Fibroblast of upper back skin (primary cell): ENCODE measurements at places on chromosomes 1 and 21.
A peak's percentile ranks its signal among the peaks of the same experiment; 100 is the strongest.

DNA sequence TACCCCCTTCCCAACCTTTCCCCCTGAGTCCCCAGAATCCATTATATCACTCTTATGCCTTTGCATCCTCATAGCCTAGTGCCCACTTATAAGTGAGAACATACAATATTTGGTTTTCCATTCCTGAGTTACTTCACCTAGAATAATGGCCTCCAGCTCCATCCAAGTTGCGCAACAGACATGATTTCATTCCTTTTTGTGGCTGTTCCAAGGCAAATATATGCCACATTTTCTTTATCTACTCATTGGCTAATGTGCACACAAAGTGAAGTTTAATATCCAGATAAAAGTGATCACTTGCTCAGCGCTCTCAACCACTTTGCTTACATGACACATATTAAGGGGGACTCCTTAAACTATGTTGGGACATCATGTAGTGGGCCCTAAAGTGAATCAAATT lies 72.4 kb upstream of the TIAM1 start:
- DNase-seq = peak; percentile 48

GRCh38 chr1:226560243-226560642 lies 11.7 kb downstream of the STUM start:
- DNase-seq = no peak

DNA sequence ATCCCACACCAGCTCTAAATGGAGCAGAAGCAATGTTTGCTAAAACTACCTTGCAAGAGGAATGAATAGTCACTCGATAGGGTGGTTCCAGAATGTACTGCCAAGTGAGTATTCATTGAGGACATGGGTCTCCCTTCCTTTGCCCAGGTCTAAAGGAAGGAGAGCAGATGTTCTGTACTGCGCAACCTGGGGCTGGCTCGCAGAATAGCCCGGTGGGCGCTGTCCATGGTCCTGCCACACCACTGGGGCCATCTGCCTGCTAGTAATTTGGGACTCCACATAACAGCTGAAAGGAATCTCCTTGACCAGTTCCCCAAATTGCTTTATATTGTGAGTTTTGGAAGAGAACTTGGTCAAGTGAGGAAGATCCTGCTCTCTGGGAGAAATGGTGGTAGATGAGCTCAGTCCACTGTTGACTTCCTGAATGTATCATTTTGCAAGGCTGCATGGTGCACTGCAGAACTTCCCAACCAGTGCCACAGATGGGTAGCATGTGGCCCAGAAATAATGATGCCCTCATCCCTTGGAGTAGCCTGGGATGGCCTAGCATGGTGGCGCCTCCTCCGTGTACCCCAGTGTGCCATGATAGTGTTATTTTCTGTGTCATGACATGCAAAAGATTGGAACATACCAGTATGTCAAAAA lies 5.7 kb downstream of the SLC6A17 start:
- DNase-seq = peak; percentile 62

DNA sequence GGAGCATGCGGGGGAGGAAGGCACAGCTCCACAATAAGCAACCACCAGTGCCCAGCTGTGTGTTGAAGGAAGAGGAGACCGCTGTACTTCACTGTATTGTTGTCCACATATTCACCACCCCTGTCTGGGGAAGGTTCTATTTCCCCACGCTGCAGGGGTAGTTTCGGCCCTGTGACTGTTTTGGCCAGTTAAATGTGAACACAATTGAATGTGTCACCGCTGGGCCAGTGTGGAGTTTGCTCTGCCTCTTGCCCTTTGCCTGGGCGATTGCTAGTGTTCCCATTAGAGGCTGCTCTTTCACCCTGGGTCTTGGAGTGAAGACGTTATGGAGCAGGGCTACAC lies 32.6 kb downstream of the UBE4B start:
- DNase-seq = no peak

DNA sequence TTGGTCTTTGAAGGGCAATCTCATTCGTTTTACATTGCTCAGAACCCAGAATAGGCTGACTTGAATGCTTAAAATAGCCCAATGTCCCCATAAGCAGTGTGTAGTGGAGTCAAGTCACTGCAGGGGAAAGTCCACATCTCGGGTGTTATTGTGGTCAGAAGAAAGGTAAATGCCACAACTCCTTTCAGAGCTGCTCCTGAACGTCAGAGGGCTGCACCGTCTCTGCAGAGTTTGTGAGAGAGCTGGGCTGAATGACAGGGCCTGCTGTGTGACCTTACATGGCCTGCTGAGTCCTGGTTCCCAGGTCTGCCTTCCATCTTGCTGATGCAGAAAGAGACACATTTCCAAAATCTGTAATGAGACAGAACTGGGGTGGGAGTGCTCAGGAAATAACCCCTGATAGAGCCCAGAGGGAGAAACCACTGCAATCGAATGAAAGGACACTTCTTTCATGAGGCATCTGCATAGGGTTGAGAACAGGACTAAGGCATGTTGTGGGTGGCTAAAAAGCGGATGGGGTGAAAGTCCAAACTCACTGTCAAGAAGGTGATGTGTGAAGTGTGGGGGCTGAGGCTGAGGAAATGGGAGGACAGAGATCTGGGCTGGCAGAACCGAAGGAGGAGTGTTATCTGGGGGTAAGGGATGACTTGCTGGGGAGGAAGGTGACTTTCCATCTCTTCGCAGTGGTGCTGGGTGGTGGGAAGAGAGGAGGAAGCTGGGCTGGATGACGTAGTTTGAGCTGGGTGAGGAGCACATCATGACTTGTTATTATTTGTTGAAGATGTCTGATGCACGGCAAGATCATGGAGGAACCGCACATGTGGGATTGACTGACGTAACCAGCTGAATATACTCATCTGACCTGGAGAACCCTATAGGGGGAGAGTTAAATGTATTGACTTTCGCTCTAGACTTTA lies 33.7 kb downstream of the XCL2 start:
- DNase-seq = no peak

DNA sequence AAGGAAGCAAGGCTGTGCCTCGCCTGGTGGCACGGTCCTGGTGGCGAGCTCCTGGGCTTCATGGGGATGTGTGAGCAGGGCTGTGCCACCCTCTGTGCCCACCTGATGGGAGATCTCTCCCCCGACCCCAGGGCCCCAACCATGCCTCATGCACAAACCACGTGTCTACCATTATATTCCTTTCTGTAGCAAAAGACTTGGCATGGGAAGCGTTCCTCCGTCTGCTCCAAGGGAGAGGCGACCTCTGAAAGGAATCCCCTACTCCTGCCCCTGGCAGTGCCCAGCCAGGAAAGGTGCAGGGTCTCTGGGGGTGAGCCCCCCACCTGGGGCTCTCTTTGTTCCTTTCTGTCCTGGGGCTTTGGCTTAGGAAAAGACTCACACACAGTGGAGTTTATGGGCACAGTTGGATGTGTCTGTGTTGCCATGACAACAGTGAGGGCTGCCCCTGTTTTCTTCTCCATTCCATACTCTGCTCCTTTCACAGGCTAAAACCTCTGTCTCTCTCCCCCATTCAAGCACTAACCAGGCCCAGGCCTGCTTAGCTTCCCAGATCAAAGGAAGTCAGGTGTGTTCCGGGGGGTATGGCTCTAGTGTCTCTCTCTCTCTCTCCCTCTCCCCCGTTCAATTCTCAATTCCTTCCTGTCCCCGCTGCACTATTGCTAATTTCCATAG lies 21.4 kb upstream of the LRRN2 start:
- no peak for DNase-seq

DNA sequence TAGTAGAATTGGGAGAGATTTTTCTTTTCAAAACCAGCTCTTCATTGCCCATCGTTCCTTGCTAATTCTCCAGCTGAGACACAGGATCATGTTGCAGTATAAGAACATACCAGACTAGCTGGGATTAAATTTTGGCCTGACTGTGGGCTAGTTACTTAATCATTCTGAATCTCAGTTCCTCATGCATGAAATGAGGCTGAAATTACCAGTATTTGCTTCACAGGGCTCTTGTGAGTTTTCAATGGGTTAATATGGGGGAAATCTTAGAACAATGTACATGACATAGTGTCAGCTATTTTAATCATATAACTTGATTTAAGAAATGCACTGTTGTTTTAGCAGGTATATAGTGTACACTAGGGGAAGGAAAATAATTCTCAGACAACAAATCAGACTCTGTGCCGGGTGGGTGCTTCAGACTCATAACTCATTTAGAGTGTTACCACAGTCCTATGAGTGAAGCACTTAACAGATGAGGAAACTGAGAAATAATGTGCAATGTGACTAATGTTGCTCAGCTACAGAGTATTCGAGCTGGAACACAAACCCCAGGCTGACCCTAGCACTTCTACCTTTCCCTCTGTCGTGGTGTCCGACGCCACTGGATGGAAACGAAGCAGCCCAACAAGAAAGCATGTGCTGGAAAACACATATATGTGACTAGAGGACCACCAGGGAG lies 137.6 kb upstream of the SGIP1 start:
- no peak for DNase-seq

DNA sequence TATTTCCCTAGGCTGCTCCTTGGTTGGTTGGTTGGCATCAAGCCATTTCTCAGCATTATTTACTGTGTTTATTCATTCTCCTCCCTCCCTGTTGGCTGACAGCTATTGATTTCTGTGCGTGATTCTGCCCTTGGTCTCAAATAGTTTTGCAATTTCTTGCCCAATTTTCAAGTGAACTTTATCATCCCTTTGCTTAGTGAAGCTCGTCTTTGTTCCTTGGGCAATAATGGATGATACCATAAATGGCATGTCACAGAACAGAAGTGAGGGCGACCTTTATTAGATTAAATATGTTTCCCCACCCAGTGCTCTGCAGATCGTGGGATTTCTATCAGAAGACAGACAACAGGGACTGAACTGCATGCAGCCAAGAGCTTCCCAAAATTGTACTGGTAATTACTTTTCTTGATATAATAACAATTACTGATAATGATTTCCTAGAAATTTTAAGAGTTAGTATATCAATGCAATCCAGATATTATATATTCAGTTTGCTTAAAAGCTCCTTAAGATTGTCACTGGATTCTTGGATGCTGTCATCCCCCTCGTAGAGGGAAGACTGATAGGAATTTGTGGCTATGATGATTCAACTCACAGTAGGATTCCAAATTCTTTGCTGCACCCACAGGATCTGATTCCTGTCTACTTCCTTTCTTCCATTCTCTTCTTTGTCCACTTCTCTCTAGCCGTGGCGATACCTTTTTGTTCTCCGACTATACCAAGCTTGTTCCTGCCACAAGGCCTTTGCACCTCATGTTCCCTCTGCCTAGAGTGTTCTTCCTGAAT lies 122.1 kb upstream of the KAZN start:
- DNase-seq = peak; percentile 82
